ENCODE measurements at places on chromosomes 7 and 10.

DNA sequence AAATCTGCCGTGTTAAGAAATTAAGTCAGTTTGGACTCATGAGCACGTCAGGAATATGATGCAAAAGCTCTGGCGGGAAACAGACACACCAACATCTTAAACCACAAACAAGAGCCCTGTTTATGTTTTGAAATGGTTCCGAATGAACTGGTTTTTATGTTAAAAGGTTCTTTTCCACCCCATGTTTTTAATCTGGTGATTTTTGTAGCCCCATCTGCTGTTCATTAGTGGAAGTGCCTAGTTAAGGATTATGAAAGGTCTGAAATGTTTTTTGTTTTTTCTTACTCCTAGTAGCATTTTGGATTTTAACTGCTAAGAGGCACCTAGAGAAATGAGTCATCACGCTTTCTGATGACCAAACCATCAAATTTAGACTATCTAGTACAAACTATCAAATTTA, 404.1 kb upstream of the MKI67 start:
- peak; percentile 40 for DNase-seq

DNA sequence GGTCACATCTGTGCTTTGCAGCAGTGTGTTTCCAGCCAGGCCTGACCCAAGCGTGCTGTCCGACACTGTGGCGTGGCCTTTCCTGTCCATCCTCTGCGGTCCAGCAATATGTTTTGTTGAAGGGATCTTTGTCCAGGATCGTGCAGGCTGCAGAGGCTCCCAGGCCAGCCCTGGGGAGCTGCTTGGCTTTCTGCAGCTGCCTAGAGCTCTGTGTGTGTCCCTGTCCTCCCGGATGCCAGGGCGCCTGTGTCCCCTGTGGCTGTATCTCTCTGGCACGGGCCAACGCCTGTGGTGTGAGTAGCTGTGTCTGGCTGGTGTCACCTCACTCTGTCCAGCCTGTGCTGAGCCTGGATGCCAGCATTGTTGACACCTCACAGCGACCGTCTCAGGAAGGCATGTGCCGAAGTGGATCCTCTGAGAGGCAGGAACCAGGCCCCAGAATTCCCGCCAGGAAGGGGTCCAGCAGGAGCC, 94.5 kb downstream of the INPP5A start:
- DNase-seq: no peak

DNA sequence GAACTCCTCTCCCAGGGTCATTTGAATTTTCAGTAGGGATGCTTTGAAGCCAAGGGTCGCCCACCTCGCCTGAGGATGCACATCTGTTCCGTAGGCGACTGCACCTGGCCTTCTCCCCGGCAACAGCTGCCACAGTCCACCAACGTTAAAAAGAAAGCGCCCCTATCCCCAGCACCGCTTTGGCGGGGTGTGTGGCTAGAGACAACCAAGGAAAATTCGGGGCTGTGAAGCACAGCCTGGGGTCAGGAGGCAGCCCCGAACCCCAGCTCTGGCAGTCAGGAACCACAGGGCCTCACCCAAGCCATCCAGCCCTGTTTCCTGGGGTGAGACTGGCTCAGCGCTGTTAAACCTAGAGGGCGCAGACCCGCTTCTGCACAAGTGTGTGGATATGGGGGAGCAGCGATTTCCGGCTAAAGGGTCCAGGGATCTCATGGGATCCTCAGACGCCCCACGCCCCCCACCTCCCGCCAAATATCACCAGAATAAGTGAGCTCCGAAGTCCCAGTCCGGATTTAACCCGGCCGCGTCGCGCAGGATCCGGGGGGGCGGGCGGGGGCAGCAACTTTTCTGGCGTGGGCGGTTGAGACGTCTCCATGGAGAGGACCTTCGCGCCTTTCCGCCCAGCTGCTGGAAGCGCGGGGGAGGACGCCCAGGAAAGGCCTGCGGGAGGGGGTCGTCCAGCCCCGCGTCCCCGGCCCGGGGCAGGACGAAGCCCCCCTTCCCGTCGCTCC, 822 bp downstream of the ZC3HAV1L start:
- DNase-seq: peak; percentile 75

- no peak for DNase-seq
These were observed 112.4 kb upstream of the IFRD1 start for GRCh38 chr7:112337892-112338291.

- DNase-seq: no peak
These were observed at the start of gene AOC1 for GRCh38 chr7:150852371-150852905. AOC1 (plus strand) TSS chr7:150852517; CDS start chr7:150856471, 3,954 bp downstream.

GRCh38 chr10:109358325-109358724, 565.0 kb downstream of the XPNPEP1 start:
- no peak for DNase-seq

- no peak for DNase-seq
These were observed 7.4 kb upstream of the MICALL2 start for GRCh38 chr7:1466524-1467271.

DNA sequence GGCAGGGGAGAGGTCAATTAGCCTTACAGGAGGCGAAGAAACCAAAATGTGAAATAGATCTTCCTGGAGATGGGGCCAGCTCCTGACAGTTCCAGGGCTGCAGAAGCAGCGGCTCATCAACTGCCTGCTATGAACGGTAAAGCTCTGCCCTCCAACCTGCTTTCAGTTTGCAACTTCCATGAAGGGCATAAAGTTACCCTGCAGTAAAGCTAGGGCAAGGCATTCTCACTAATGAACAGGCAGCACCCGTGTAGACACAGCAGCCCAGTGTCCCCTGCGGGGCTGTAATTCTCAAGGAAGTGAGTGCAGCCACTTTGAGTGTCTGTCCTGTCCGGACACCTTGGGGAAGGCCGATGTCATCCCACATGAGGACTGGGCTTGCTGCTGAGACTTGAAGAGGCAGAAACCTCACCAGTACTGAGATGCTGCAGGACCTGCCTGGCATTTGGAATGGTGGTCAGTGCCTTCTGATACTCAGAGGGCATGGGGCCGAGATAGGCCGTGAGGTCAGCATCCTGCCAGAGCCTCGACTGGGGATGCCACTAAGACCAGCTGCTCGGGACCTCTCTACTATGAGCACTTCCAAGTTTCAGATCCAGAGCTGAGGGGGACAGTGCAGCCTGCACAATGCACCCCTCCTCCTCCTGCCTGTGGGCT, 26.1 kb upstream of the C10orf53 start:
- no peak for DNase-seq

GRCh38 chr10:86329093-86329710, 37.4 kb downstream of the GRID1 start:
- no peak for DNase-seq

GRCh38 chr10:122044713-122045112, 55.8 kb downstream of the TACC2 start:
- DNase-seq: no peak

DNA sequence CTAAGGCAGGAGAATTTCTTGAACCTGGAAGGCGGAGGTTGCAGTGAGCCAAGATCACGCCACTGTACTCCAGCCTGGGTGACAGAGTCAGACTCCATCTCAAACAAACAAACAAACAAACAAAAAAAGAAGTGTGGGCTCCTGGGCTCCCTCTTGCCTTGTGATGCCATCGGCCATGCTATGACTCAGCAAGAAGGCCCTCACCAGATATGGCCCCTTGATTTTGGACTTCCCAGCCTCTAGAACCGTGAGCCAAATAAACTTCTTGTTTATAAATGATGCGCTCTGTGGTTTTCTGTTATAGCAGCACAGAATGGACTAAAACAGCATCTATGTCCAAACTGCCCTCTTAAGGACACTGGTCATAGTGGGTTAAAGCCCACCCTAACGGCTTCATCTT, 29.9 kb upstream of the RHEB start:
- DNase-seq: no peak

All from GM13976 (cell line).